ENCODE measurements at places on chromosomes 11 and 22. TPM values are rescaled to one million over a fixed set of nuclear protein-coding genes. Genes with fewer than 3 reads are reported as not detected.

CRYBA4 gene
- not detected for total RNA-seq

CSNK2A3 gene
- total RNA-seq = 5.0 TPM

DEFB108B gene
- not detected for total RNA-seq

AQP11 gene
- not detected for total RNA-seq

TALDO1 gene
- total RNA-seq = 209 TPM

CYTH4 gene
- total RNA-seq = not detected

UPK3A gene
- total RNA-seq = not detected

CNGA4 gene
- not detected for total RNA-seq

KRTAP5-9 gene
- not detected for total RNA-seq

IFITM2 gene
- total RNA-seq = 50.4 TPM

DEFB131B gene
- total RNA-seq = not detected

SLC6A5 gene
- not detected for total RNA-seq

NCAM1 gene
- total RNA-seq = 11.2 TPM

SAA4 gene
- not detected for total RNA-seq

BACE1 gene
- 9.1 TPM for total RNA-seq

MOV10L1 gene
- not detected for total RNA-seq

PKNOX2 gene
- total RNA-seq = 0.94 TPM

MUC2 gene
- total RNA-seq = not detected

SCN4B gene
- total RNA-seq = 0.35 TPM

NRIP3 gene
- 11.1 TPM for total RNA-seq

Measured in MG63 (cell line).